ENCODE measurements at places on chromosomes 2 and 18.

- no peak for DNase-seq
Measured at GRCh38 chr18:4636967-4637366, 181.9 kb upstream of the DLGAP1 start.

GRCh38 chr2:38660282-38660681, 5.6 kb upstream of the GALM start:
- DNase-seq: no peak

- DNase-seq: no peak
Measured at GRCh38 chr2:40292291-40292690, 159.6 kb downstream of the SLC8A1 start.

- DNase-seq: no peak
Measured at GRCh38 chr2:172623249-172623965, 67.5 kb downstream of the PDK1 start.

DNA sequence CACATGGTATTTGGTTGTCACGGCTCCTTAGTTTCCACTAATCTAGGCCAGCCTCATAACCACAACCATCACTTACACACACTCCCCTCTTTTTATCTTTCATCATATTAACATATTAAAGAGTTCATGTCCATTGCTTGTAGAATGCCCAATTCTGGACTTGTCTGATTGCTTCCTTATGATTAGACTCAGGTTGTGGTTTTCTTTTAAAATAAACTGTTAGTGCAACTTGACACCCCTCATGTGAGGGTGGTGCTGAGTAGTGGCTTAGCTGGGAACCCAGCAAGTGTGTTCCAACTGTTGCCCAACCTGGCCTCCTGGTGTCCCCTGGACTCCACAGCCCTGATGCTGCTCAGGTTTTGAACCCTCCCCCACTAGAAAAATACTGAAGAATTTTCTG, 20.1 kb upstream of the CD207 start:
- DNase-seq: no peak

GRCh38 chr2:218381916-218382366, at the start of gene SLC11A1:
SLC11A1 (plus strand) TSS chr2:218382273; CDS start chr2:218382369, 96 bp downstream.
- no peak for DNase-seq

DNA sequence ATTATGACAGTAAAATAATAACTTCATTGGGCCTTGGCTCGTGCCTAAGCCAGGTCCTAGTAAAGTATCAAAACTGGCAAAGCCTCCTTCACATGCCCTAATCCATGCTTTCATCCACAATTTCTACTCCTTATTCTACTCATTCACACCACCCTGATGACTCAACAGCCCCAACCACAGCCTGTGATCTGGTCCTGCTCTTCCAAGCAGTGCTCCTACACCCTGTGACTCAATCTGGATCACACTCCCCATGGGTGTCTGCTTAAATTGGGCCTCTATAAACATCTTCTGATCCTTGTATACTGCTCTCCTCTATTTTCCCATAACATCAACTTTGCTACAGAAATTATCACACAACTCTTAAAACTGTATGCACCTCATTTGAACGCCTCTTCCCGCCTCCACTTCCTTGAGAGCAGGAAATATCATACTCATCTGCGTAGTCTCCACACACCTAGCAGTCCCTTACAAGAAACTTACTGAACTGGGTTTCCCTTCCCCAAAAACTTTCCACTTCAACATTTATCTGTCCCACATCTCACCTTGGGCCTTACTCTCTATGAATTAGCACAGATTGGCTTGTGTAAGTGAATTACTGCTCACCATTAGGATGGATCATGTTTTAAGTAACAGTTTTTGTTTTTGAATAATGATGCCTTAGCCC, 15.9 kb downstream of the GTF3C3 start:
- DNase-seq: no peak

DNA sequence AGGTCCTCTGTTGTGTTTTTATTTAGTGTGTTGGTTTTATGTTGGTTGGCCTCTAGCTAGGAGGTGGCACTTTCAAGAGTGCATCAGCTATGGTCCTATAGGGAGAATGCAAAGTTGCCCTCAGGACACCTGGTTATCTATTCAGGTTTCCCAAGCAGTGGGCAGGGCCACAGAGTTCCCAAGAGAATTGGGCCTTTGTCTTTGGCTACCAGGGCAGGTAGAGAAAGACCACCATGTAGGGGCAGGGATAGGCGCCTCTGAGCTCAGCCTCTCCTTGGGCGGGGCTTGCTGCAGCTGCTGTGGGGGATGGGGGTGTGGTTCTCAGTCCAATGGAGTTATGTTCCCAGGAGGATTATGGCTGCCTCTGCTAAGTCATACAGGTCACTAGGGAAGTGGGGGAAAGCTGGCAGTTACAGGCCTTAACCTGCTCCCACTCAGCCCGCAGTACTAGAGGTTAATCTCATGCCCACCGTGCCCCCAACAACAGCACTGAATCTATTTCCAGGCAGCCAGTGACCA, 26.0 kb downstream of the ABCB11 start:
- no peak for DNase-seq

- no peak for DNase-seq
Measured at GRCh38 chr18:49514577-49514976, 27.5 kb upstream of the C18orf32 start.

DNA sequence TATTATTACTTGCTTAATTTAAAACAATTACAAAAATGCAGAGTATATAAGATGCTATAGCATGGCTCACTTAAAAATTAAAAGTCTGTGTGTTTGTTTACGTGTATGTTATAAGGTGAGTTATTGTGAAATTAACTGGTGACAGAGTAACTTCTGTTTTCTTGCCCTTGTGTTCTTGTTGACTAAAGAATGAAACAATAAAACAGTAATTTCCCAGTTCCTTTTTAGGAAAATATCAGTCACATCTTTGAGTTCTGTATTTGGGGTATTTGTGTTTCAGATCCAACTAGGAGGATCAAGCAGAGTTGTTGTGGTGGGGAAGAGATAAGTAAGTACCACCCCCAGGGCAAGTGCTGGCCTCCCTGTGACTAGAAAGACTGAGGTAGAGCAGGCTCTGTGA, 143.6 kb downstream of the CCDC148 start:
- no peak for DNase-seq

GRCh38 chr2:15425712-15426111, 135.4 kb downstream of the NBAS start:
- no peak for DNase-seq

GRCh38 chr2:118913131-118913802, 28.7 kb upstream of the MARCO start:
- no peak for DNase-seq

DNA sequence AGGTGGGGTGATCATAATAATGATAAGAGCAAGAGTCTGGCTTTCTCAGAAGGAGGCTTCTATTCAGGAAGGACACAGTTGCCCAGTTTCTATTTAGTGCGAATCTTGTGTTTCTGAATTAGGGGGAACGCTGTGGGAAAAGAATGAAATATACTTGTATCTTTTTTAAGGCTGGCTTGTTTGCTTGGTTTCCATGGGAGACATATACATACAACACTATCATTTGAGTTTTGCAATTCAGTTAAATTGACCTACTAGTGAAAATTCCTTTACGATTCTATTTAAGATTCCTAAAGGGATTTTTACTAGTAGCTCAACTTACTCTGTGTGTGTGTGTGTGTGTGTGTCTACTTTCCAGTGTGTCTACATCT, 24.7 kb upstream of the ANKRD62 start:
- no peak for DNase-seq

- no peak for DNase-seq
Measured at GRCh38 chr2:28668106-28668814, 83.4 kb upstream of the PPP1CB start.

DNA sequence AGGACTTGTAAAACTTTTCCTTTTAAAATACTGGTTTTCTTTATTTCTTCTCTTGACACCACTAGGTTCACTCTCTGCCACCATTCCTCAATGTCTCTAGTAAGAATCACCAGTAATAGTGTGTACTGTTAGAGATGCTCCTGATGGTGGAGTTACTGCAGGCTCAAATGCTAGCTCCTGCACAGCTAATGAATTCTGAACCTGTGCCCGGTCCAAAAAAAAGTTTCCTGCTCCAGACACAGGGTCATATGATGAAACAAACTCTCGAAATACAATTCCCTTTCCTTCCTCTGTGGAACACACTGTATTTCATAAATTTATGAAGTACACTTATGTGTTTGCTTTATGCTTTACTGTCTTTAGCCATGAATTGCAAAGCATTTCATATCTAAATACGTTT, 19.2 kb downstream of the PMS1 start:
- no peak for DNase-seq

DNA sequence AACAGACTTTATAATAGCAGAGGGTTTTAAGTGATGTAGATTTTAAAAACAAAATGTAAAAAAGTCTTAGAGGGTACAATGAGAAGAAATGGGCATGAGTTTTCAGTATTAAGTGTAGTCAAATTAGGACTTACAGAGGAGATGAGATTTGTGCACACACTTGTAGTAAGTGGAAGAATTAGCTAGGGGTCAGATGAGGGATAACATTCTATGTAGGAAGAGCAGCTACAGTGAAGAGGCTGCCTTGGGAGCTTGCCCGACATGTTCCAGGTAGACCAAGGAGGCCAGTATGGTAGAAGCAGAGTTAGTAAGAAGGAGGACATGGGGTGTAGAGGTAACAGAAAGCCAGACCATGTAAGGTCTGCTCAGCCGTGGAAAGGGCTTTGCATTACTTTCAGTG, 189.2 kb upstream of the DSEL start:
- DNase-seq: no peak

- no peak for DNase-seq
Measured at GRCh38 chr2:27809761-27810241, 38.3 kb downstream of the MRPL33 start.

DNA sequence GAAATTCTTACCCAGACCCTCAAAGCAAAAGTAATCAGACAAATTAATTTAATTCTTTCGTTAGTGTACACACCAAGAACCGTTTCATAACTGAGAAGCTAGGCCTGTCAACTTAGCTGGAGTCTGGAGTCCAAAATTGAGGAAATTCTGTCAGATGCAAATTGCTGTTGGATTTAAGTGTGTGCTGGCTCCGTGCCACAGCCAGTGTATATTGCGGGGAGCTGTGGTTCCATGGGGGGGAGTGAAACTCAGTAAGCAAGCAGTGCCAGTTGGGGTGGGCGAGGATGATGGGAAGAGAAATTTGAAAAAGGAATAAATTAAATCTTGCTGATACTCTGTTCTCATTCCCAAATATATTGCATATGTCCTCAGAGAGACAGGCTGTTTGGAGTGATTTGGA, 4.0 kb downstream of the ARPC2 start:
- DNase-seq: no peak

- DNase-seq: no peak
Measured at GRCh38 chr2:214203744-214204289, 207.0 kb upstream of the VWC2L start.

- DNase-seq: no peak
Measured at GRCh38 chr18:48656582-48656981, 117.8 kb downstream of the CTIF start.

- DNase-seq: no peak
Measured at GRCh38 chr2:161780881-161781280, 156.7 kb downstream of the SLC4A10 start.

- no peak for DNase-seq
Measured at GRCh38 chr2:151063271-151063670, 198.4 kb downstream of the RBM43 start.

DNA sequence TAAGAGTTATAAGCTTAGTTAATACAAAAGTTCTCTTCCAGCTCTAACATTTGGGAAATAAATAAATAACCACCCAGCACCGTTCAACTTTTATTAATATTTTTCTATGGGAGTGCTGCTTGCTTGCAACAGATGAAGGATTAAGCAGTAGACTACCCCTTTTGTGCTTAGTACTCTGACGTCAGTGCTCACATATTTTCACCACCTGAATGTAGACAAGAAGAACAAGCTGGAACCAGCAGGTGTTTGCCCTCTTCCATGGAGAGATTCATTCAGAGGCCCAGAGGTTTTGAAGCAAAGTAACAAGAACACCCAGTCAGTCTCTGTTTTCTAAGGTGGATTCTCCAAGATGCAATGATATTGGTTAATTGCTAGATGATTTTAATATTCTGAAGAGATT, 307.1 kb upstream of the PIK3C3 start:
- DNase-seq: no peak

- DNase-seq: no peak
Measured at GRCh38 chr18:55124078-55124763, 165.0 kb upstream of the CCDC68 start.

DNA sequence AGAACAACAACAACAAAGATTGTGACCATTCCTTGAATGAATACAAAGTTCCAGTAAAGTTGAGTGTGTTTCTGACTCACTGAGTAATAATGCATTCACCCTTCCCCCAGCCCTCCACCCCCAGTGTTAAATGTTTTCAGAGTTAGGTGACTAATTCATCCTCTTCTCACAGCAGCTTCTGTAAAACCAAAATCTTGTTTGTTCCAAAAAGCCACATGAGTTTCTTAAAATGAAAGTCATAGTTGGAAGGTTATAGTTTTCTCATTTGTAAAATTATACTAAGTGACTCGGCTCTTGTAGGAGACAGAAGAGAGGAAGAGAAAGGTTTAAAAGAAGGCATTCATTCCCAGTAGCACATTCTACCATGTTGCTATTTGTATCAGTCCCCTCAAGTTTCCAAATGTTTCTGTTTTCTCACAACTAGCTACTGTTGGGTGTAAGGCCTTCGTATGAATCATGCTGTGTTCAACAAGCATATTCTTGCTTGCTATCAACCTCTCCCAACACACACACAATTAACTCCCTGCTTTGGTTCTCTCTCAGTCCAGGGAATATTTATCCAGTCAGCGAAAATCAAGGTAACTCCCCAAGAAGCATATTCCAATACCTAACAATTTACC, 75.3 kb downstream of the MBD2 start:
- no peak for DNase-seq

- no peak for DNase-seq
Measured at GRCh38 chr2:96514521-96514920, 9.4 kb upstream of the NEURL3 start.

- DNase-seq: no peak
Measured at GRCh38 chr18:58902961-58903360, 38.3 kb downstream of the ZNF532 start.

DNA sequence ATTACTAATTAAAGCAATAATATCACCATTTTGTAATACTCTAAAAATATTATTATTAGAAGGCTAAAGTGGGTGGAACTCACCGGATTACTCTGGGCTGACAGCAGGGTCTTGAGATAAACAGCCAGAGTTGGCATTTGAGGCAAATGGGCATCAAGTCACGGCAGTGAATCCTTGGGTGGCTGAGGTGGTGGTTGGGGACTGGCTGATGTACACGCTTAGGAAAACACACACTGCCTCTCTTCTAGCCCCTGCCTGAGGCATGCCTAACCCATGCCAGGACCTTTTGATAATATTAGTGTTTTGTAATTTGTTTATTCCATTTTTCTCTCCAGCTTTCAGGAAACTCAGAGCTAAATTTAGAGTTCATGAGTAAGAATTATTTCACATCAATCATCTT, 76.8 kb downstream of the ACKR3 start:
- no peak for DNase-seq

DNA sequence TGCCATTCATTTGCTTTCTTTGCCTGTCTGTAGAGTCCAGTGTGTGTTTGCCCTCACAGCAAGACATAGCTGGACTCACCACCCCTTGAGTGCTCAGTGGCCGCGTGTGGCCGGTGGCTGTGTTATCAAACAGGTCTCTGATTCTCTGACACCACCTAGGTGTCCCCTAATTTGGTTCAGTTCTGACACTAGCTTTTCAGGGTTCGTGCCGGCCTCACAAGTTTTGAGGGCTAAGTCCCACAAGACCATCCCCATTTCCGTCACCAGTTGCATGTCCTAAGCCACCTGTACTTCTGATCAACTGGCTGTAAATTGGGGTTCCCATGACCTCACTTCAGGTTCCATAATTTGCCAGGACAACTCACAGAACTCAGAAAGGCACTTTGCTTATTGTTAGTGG, 23.5 kb downstream of the NCK2 start:
- DNase-seq: no peak

Measured in effector memory CD4-positive, alpha-beta T cell (primary cell).